HFFc6 (cell line): ENCODE measurements at places on chromosomes 11 and 22. TPM values are rescaled to one million over a fixed set of nuclear protein-coding genes. Genes with fewer than 3 reads are reported as not detected.

Gene CD3G
- total RNA-seq = not detected in 3 replicates

Gene PGR
- total RNA-seq = not detected in 3 replicates

Gene CARD16
- 8.9 and 12.8 TPM in 2 replicates for total RNA-seq

Gene PLXNB2
- total RNA-seq = 287 to 333 TPM (median 297 TPM) in 3 replicates
